Activated B cell treated with CpG ODN at 0.5 μM for 24 hours (primary cell): ENCODE measurements at places on chromosomes 3 and 15.

DNA sequence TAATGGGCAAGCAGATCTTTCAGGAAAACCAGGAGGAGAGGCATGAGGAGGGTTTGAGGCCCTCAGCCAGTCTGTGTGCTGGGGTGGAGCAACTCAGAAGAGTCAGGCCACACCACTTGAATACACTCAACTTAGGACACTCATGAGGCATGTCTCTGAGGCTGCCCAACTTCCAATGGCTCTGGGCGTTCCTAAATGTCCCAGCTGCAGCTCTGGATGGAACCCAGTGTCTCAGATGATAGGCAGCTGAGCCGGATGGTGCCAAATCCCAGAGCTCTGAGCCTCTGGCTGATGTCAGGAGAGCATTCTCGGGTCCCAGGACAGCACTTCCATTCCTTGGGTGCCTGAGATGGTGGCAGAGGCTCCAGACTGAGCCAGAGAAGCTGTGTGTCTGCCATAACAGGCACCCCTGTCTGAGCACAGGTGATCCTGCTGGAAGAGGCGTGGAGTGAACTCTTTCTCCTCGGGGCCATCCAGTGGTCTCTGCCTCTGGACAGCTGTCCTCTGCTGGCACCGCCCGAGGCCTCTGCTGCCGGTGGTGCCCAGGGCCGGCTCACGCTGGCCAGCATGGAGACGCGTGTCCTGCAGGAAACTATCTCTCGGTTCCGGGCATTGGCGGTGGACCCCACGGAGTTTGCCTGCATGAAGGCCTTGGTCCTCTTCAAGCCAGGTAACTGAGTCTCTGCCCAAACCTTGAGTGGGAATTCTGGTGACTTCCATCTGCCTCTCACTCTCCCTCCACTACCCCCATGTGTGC lies 2.8 kb downstream of the NR2E3 start:
- no peak for DNase-seq

DNA sequence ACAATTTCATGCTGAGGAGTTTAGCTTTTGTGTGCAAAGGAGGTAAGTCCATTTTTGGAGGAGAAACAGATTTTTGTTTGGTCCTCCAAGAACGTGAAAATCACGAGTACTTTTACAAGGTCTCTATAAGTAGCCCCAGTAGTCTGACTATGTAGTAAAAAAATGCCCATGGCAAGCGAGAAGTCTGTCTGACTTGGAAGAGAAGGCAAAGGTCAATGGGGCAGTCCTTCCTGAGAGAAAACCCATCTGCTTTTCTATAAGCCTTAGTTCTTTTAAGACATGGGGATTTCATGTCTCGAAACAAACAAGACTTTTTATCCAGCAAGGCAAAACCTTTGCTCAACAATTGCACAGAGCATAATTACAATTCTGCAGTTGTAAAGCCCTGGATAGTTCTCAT lies 183.2 kb downstream of the GAP43 start:
- no peak for DNase-seq

GRCh38 chr3:32681811-32682210 lies 3.2 kb upstream of the CNOT10 start:
- DNase-seq, result no peak

GRCh38 chr15:39942101-39942752 lies 8.3 kb downstream of the EIF2AK4 start:
- DNase-seq, result no peak

- DNase-seq, result no peak
Observed at GRCh38 chr15:100058458-100058857, 283.3 kb downstream of the ADAMTS17 start.

DNA sequence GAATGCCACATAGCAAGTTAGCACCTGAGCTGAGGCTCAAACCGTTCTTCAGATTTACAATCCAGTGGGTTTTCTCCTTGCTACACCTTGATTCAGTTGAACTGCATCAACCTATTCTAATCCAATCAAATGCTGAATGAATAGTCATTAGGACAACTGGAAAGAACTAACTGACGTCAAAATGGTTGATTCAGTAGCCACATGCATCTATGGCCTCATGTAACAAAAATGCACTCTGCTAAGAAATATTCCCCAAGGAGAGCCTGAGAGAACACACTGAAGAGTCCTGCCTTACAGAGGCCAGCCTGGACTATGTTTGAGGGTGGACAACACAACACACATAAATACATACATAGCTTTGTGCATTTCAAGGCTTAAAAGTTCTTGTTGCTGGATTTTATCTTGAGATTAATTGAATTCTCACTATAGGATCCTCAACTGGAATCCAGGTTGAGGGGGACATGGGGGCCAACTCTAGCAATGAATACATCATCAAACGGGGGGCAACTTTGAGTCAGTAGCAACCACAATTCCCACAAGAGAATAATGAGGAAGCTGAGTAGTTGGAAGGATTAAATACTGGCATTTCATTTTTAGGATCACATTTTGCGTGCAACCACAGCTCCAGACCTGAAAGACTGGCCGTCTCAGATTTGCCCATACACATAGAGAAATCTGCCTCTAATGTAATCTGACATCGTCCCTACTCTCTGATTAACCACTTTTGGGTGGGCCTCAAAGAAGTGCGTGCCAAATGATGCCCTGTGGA lies 280.2 kb upstream of the ICE2 start:
- no peak for DNase-seq

- no peak for DNase-seq
Observed at GRCh38 chr15:85381850-85382751, 1.7 kb downstream of the AKAP13 start.

GRCh38 chr3:31423482-31423881 lies 109.2 kb upstream of the STT3B start:
- no peak for DNase-seq

DNA sequence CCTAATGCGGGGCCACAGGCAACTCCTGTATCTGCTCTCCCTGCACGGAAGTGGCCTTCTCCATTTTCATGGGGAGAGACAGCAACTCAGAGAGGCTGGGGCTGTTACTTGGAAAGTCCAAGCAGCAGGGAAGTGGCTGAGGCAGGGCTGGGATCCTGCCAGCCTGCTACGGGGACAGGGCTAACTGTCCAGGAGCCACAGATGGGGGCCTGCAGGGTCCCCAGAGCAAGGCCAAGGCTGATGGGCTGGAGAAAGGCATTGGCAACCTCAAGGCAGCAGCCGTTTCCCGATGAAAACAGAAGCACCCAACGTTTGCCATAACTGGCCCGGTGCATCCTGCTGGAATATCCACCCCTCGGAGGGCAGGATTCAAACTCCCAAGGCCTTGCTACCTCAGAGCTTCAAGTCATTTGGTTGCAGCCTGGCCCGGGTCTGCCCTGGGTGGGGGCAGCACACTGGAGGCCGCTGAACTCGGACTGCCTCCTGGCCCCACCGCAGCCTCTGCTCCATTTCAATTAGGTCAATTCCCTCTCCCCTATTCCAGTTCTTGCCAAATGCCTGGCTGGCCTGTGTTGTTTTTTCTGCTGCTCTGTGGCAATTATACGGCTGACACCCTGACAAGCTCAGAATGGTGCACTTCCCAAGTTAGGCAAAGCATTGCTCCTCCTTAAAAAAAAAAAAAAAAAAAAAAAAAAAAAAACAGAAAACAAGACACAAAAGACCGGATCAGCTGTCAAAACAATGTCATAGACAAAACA lies 143.5 kb downstream of the NUP210 start:
- no peak for DNase-seq
